ENCODE measurements at places on chromosomes 12 and 14.
A peak's percentile ranks its signal among the peaks of the same experiment; 100 is the strongest.

- peak; percentile 38 for DNase-seq
Measured at GRCh38 chr12:14769466-14769968, 33.8 kb downstream of the WBP11 start.

DNA sequence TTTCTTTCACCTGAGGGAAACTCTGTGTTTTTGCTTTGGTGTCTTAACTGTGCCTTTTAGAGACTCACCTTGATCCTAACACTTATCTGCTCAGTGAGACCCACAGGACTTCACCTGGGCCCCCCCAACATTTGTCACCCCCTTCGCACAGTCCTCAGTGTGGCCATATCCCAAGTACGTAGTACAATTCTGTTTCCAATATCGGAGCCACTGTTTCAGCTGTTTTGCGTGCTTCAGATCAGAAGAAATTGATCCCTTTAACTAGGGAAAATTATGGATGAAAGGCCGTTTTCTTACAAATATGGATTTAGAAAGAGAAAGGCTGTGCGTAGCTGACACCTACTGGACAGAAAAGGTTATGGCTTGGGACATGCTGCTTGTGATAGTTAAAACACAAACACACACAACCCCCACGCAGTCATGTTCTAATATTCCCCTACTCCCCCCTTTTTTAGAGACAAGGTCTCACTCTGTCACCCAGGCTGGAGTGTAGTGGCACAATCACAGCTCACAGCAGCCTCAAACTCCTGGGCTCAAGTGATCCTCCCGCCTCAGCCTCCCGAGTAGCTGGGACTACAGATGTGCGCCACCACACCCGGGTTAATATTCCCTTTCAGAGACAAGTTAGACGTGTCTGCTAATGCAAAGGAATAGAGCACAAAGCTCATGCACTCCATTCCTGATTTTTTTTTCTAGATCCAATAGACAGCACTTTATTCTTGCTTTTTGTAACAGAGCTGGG is 3.6 kb upstream of the SLC7A8 start:
- peak; percentile 76 for DNase-seq

DNA sequence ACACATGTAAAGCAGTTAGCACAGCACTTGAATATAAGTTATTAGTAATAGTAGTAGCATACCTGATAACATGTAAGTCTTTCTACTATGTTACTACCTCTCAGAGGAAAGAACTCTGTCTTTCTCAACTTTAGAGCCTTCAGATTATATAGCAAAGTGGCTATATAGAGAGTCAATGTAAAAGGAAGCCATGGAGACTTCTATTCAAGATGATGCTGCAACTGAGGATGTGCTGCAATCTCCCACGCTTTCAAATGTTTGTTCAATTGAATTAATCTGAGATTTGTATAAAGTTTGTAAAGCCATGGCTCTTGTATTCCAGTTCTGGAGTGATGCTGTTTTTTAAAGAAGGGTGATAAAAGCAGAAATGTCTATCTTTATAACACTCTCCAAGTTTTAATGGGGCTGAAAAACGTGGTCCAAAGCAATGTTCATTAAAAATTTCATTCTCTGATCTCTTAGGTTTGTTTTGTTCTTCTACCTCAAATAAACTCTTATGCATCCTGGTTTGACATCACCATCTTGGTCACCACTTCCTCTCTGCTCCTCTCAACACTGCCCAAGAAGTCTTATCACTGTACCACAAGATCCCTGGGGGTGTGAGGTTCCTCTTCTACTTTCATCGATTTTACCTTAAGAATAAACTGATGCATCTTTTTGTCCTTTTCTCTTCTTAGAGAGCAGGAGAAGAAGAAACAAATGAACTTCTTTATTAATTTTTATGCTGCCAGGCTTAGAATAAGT is 40.6 kb downstream of the C12orf42 start:
- peak; percentile 40 for DNase-seq

- no peak for DNase-seq
Measured at GRCh38 chr14:90573385-90574105, 176.7 kb downstream of the CALM1 start.

- DNase-seq, result no peak
Measured at GRCh38 chr14:61607570-61608244, 87.6 kb upstream of the HIF1A start.

GRCh38 chr12:113610698-113611097 is 139.0 kb upstream of the LHX5 start:
- DNase-seq, result no peak

DNA sequence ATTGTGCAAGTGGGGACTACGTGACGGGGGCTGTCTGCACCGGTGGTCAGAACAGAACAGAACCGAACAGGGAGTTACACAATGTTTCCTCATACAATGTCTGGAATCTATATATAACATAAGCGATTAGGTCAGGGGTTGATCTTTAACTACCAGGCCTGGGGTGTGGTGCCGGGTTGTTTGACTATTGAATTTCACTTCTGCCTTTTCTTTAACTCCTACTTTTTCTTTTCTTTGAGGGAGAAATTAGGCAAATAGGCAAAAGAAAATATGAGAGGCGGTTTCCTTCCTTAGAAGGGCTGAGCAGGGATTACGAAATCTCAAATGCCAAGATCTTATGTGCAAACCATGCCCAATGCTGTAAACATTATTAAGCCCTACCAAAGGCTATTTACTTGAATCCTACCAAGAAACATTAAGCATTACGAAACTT is 140.3 kb downstream of the SLC38A6 start:
- DNase-seq, result no peak

DNA sequence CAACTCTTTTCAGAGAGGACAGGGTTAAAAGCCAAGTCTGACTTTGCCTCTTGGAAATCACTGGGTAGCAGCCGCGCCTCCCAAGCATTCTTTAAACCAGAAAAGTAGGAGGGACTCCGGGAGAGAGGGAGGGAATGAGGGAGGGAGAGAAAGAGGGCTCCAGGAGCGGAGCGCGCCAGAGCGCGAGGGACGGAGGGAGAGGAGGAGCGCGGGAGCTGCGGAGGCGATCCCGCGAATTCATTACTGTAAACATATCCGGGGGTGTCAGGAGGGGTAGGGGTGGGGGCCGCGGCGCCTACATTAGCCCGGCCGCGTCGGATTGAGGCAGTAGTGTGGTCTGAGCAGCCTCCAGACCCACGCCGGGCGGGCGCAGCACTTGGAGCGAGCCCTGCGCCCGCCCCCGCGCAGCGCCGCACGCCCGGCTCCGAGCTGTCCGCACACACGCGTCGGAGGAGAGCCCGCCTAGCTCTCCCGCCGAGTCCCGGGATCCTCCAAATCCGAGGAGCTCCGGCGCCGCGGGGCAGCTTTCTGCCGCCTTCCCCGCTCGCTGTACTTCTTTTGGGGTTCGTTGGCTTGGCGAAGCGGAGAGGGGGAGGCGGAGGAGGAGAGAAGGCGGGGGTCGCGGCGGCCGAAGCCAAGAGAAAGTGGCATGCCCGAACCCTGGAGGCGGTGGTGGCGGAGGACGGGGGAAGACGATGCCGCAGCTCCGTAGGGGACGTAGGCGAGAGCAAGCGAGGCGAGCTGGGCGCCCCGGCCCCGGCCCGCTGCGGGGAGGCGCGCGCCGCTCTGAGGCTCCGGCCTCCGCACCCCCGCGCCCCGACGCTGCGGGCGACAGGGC is 3.3 kb downstream of the FLRT2 start:
- DNase-seq, result no peak

DNA sequence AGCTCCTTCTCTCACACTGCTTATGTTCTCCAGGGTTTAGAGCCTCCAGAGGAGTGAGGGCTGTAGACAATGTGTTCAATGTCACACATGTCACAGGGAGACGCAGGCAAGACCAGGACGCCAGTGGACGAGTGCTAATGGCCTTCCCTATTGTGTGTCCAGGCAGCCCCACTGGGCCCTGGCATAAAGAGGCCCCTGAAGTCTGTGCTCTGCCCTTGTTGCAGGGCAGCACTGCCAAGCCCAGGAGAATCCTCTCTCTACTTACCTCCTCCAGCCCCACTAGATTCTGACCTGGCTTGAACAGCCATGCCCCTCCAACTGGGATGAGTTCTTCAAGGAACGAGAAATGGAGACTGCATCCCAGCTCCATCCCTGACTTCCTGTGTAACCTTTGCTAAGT is 24.8 kb upstream of the TMEM106C start:
- no peak for DNase-seq

DNA sequence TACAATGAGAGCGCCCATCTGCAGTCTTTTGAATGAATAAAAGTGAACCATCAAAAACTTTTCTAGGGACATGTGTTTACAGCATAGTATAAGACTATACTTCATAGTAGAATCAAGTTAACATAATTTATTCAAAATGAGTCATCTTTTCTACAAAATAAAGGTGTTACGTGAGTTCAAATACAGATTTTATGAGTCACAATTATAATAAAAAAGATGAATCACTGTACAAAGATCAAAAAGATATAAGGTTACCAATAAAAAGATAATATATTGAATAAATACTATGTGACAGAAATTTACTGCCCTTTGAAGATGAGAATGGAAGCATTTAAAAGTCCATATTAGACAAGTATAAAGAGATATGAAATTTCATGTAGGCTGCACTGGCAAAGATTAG is 2.8 kb downstream of the MBIP start:
- no peak for DNase-seq

- DNase-seq, result no peak
Measured at GRCh38 chr12:120532701-120533238, 1.4 kb upstream of the RNF10 start.

DNA sequence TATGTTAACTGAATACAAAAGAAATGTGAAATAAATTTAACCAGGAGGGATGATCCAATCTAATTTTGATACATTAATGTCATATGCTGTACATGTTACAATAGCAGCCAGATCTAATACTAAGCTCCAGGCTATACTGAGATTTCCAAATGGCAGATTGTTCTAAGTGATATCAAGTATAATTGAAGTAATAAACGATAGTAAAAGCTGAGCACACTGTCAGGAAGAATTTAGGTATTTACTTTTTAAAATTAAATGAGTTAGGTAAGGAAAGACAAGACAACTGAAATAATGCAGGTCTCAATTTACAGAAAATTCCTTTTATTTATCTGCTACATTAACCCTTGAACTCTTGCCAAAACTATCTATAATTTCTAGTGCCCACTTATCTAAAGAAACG is 39.9 kb downstream of the INSM2 start:
- DNase-seq, result no peak

DNA sequence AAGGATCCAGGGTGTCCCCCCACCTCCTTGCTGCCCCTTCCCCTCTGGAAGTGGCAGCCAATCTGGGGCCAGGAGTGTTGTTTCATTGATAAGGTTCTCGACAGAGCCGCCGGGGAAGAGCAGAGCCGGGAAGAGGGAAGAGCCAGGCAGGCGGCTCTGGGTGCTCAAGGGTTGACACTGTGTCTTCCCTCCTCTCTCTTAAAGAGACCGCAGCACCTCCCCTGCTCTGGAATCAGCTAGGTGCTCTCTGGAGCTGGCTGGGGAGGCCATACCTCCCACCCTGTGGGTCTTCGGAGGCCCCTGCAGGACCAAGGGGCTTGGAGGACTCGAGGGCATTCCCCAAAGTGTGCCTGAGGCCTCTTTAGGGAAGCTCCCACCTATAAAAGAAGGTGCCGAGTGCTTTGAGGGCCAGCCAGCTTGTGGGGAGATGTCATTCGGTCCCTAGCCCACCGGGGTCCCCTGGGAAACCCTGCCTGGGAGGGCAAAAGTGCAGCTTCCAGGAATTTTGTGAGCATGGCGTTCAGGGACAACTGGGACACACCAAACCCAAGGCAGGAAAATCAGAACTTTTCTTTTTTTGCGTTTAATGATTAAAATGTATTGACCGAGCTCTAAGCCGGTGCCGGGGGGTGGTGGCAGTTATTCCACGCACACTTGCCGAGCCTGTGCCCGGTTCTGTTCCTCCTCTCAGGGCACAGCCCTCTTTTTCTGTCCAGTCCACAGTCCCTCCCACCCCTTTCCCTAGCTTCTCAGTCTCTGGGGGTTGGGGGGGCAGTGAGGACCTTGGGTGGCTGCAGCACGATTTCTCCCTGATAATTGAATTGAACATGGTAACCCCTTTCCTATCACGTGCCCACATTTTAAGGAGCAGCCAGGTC is 3.0 kb downstream of the SETD1B start:
- peak; percentile 56 for DNase-seq

DNA sequence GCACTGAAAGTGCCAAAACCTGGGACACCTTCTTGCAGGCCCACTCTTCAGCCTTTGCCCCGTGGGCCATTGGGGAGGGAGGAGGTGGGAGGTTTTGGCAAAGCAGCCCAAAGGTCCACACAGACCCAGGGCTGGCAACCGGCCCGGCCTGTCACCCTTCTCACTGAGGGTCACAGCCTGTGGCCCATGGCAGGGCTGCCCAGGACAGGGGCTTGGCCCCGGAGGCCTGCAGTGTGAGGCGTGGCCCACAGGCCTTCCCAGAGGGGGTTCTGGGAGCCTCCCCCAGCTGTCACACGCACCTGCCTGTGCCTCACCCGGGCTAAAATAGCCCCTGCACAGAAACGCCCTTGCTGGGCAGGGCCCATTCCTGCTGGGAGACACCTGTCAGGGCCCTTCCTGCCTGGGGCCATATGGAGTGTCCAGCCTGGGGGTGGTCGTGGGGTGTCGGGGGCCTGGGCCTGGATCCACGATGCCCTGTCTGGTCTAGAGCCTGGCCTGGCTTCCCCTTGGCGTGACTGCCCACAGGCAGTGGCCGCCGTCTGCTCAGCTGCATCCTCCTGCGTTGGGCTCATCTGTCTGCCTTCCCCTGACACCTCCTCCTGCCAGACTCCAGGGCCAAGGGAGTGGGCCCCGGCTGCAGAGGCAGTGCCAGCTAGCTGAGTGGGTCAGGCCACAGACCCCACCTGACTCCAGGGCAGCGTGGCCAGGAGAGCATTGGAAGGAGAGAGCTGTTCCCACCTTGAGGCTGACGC is 19.2 kb downstream of the PACS2 start:
- DNase-seq, result no peak

DNA sequence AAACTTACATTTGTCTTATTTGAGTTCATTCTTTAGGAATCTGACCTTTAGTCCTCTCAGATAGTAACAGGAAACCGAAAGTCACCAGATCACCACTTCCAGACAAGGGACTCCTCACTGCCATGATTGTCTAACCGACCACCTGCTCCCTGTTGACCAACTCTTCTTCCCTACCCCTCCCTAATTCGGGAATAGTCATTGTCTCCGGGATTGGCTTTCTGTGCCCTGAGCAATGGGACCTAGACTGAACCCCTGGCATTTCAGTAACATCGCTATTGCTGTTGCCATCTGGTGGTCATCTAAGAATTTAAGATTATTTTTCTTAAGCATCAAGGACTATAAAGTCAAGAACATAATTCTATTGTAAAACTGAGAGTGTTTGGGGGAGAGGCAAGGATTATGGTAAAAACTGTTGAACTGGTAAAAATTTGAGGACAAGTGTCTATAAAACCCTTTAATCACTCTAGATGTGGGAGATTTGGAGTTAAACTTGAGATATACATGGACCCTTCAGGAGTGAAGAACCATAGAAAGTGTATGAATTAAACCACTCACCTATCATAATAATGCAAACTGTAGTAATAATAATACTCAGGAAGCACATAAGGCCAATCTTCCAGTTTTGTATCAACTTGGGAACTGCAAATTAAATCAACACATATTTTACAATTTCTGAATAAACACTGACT is 6.3 kb downstream of the CLEC2A start:
- peak; percentile 33 for DNase-seq

GRCh38 chr14:22084393-22085281 is 411.0 kb upstream of the OR4E1 start:
- DNase-seq, result peak; percentile 60

GRCh38 chr12:52585946-52586345 is 12.3 kb upstream of the KRT74 start:
- no peak for DNase-seq

All from Kasumi-1 (cell line).